ENCODE measurements at places on chromosomes 2 and 18.

DNA sequence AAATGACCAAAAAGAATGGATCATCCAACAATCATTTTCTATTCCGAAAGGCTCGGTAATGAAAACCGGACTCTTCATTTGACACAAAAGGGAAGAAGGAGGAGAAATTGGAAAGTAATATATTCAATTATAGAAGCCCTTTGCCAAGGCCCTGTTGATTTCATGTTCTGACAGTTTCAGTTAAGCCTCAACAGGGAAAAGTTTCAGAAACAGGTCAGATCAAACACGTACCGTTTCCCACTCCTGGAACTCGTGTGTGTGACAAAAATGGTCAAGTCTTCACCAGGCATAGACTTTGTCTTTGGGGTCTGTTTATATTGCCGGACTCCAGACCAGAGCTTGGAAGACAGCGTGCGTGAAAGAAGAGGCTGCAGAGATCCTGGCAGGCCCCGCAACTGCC is 101.3 kb upstream of the BCL2L11 start:
- no peak for DNase-seq

GRCh38 chr2:1793868-1794445 is 49.6 kb upstream of the PXDN start:
- no peak for DNase-seq

- no peak for DNase-seq
These were observed 52.2 kb upstream of the UGP2 start for GRCh38 chr2:63789338-63790020.

DNA sequence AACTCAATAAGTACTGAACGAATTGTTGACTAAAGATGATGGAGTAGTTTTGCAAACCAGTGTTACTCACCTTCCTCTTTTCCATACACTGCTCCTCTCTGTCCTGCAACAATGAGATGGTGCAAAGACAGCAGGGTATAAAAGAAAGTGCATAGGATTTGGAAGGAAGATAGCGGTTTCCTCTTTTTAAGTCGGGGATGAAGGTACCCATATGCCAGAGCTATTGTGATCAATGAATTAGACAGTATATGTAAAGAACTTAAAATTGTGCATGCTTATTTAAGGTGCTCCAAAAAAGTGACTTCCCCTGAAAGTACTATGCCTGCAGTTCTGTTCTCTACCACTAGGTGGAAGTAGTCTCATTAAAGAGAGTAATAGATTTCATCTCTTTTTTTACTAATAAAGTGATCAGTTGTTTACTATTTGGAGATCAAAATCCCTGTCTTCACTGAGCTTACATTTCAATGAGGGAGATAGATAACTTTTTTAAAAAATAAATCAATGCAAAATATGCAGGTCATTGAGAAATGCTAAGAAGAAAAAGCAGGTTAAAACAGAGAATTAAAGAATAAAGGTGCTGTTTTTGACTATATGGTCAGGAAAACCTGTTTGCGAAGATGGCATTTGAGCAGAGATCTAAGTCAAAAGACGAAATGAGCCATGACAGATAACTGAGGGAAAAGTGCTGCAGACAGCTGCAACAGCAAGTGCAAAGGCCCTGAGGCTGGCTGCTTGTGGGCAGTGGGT is 339.7 kb upstream of the SLC14A2 start:
- DNase-seq = no peak

DNA sequence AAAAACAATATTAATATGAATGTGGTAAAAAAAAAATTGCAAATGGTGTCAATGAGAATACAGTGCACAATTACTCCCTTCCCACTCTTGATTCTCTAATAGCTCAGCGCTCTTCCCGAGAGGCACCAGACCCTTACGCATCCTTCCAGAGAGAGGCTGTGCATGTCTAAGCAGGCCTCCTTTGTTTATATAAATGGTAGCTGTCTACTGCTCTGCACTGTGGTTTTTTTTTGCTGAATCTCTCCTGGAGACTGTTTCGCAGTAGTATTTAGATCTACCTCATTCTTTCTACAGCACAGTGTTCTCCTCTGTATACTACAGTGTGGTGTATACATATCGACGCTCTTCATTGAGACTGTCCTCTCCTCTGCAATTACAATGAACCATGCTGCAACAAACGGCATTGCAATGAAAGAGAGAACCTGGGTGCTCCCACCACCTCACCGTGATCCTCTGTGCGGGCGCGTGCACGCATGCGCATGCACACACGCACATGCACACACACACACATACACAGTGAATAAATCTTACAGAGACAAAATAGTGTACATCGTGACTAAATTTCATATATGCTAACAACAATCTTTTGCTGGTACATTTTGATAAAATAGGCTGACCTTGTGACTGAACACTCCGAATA is 19.4 kb downstream of the SEPTIN10 start:
- no peak for DNase-seq

DNA sequence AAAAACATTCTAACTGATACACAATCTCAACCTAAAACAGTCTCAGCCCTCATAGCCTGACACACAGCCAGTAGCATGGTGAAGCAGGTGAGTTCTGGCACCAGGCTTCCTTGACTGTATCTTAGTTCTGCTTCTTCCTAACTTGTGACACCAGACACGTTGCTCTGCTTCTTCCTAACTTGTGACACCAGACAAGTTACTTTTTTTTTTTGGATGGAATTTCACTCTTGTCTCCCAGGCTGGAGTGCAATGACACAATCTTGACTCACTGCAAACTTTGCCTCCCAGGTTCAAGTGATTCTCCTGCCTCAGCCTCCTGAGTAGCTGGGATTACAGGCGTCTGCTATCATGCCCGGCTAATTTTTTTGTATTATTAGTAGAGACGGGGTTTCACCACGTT is 6.7 kb upstream of the ATG16L1 start:
- DNase-seq = no peak

GRCh38 chr2:98487806-98488189 is 43.1 kb downstream of the INPP4A start:
- no peak for DNase-seq

GRCh38 chr2:206202446-206202845 is 42.8 kb downstream of the EEF1B2 start:
- DNase-seq = no peak

DNA sequence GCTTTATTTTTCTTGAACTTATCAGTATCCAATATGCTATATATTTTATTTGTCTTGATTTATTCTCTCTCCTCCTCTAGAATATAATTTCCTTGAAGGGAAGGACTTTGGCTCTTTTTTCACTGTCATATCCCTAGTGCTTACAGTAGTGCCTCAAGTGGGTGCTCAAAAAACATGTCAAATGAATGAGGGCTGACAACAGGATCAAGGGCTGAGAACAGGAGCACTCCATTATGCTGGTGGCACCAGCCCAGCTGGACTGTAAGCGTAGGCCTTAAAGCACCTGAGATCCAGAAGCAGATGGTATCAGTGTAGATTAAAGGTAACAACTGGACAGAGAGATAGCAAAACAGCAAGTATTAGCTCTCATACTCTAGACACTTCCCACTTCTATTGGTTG is 46.3 kb downstream of the PMS1 start:
- DNase-seq = no peak

DNA sequence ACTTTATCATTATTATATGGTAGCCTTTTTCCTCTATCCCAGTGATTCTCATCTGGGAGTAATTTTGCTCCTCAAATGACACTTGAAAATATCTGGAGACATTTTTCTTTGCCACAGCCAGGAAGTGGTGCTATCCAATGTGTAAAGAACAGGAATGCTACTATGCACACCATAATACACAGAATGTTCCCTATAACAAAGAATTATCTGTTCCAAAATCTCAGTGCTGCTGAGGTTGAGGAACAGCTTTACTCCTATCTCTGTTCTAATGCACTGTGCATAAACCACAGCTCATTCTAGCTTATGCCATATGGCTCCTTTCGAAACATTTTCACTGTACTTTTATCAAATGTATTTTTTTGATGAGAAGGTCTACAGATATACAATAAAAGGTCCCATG is 1231.2 kb upstream of the CELF4 start:
- no peak for DNase-seq

DNA sequence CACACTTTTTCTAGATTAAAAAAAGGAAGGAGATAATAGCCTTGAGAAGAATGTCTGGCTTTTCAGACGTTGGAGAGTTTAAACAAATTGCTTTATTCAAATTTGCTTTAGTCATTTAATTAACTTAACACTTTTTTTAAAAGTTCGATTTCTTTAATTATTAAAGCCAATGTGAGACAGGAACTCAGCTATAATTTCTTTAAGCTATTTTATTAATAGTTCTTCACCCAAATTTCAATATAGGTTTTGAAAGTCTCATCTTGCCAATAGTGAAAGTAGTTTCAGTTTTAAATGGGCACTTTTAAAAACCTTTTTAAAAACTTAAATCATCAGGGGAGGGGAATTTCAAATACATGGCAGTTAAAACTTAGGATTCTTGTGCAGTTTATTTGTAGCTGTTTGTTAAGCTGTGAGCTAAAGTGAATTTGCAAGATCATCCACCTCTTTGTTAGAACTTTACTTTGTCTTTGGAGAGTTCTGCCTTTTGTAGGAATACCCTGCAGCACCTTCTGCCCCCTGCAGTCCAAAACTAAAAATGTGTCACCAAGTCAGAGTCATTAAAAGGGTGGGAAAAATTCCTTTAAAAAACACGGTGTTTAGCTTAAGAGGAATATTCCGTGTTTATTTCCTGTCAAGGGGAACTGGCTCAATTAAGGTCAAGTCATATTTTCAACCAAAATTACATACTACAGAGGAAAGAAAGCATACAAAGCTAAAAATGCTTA is 4.6 kb downstream of the TGIF1 start:
- peak; percentile 38 for DNase-seq

DNA sequence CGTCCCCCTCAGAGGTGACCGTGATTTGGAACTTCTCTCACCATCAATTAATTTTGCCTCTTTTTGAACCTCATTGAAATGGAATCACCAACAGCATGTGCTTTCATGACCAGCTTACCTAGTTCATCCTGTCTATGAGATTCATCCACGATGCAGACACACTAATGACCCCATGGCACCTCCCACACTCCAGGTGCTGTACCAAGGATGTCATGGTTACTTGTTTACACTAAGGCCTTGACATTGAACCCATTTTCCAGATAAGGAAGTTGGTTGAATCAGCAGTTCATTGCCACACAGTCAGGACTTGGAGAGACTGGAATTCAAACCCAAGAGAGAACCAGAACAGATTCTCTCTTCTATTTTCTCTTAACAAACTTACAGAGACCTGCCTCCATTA is 139.0 kb downstream of the ZFP36L2 start:
- no peak for DNase-seq

GRCh38 chr2:42369532-42370229 is 8.7 kb upstream of the COX7A2L start:
- DNase-seq = no peak

DNA sequence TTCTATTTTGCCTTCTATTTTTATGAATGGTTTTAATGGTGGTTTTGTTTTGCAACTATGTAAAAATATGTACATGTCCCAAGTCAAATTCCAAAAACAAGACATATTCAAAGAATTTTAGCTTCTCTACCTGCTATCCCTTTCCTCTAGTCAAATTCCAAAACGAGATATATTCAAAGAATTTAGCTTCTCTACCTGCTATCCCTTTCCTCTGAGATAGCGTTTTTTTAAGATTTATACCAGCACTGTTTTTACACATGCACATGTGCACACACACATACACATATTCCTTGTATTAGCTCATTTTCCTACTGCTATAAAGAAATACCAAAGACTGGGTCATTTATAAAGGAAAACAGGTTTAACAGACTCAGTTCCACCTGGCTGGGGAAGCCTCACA is 199.1 kb upstream of the ARL4C start:
- no peak for DNase-seq
